ENCODE measurements at places on chromosomes 2 and 18. TPM values are rescaled to one million over a fixed set of nuclear protein-coding genes. Genes with fewer than 3 reads are reported as not detected.

GRCh38 chr18:24627644-24628315, 167.3 kb downstream of the HRH4 start:
- DNase-seq = peak; percentile 10

GRCh38 chr2:237143676-237144440, 58.2 kb downstream of the COPS8 start:
- no peak for DNase-seq

GRCh38 chr2:73839653-73840411, 11.1 kb downstream of the STAMBP start:
- no peak for DNase-seq

LRP2 gene
- total RNA-seq = 0.04 TPM

GKN1 gene
- not detected for total RNA-seq

Measured in heart left ventricle (tissue), 16 donors.